ENCODE measurements at places on chromosomes 3 and 15.

DNA sequence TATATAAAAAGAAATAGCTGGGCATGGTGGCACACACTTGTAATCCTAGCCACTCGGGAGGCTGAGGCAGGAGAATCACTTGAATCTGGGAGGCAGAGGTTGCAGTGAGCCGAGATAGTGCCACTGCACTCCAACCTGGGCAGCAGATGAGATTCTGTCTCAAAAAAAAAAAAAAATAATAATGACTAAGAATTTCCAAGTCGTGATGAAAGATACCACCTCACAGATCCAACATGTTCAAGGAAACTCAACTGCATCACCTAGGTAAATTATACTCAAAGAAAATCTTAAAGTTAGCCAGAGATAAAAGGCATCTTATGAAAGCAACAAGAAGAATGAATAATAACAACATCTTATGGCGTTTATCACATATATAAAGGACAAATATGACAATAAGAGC is 50.1 kb downstream of the DOCK3 start:
- DNase-seq = no peak

- DNase-seq = no peak
Observed at GRCh38 chr3:14113965-14114635, 10.6 kb downstream of the CHCHD4 start.

GRCh38 chr15:48360841-48361240 is 29.6 kb downstream of the DUT start:
- no peak for DNase-seq

DNA sequence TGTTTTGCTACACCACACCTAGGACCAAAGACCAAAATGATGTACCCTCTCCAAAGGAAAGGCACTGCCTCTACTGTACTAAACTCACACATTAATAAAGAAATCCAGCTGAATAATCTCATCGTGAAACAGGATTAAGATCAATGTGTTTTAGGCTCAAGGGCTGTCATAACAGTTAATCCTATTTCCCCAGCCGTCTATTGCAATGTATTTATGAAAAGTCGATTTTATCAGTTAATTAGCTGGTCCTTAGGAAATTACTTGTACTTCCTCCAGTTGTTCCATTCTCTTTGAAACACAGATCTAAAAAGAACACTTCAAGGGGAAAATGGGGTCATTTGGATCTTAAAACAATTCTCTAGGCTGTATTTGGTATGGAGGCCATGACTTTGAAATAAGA is 8.5 kb downstream of the ETV5 start:
- no peak for DNase-seq

DNA sequence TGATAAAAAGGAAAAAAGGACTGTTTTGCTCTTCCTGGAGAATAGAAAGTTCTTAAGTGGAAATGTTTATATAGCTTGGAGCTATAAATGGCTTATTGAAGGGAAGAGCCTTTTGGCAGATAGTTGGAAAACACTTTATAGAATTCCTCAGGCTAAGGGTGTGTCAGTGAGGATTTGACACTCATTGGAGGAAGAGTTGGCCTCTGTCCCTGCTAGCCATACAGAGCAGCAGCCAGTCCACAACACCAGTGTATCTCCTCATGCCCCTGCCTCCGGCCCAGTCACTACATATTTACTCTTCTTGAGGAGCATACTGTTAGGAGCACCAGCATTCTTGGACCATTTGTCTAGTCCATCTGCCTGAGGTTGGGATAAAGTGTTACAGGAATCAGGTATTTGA is 36.2 kb downstream of the KLHL18 start:
- DNase-seq = no peak

GRCh38 chr3:120402257-120402656 is 48.5 kb downstream of the FSTL1 start:
- no peak for DNase-seq

DNA sequence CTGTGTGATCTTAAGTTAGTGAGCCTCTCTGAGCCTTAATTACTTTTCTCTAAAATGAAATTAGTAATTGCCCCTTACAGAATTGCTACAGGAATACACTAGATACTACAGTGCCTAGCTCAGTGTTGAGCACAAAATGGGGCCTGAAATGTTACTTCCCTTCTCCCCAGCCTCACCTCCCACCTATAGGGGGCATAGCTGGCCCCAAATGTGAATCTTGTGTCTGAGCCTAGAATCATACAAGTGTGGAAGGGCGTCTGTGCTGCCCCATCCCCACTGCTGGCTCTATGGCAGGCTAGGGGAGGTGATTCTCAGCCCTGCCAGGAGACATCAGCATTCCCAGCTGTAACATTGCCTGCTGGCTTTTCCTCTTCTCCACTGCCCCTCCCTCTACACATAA is 42.7 kb downstream of the IFT122 start:
- DNase-seq = no peak

DNA sequence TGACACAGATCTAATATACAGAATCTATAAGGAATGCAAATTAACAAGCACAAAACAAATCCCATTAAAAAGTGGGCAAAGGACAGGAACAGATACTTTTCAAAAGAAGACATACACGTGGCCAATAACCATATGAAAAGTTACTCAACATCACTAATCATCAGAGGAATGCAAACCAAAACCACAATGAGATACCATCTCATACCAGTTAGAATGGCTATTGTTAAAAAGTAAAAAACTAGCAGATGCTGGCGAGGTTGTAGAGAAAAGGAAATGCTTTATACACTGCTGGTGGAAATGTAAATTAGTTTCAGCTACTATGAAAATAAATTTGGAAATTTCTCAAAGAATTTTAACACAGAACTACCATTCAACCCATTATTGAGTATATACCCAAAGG is 50.7 kb downstream of the ADAMTS17 start:
- no peak for DNase-seq

DNA sequence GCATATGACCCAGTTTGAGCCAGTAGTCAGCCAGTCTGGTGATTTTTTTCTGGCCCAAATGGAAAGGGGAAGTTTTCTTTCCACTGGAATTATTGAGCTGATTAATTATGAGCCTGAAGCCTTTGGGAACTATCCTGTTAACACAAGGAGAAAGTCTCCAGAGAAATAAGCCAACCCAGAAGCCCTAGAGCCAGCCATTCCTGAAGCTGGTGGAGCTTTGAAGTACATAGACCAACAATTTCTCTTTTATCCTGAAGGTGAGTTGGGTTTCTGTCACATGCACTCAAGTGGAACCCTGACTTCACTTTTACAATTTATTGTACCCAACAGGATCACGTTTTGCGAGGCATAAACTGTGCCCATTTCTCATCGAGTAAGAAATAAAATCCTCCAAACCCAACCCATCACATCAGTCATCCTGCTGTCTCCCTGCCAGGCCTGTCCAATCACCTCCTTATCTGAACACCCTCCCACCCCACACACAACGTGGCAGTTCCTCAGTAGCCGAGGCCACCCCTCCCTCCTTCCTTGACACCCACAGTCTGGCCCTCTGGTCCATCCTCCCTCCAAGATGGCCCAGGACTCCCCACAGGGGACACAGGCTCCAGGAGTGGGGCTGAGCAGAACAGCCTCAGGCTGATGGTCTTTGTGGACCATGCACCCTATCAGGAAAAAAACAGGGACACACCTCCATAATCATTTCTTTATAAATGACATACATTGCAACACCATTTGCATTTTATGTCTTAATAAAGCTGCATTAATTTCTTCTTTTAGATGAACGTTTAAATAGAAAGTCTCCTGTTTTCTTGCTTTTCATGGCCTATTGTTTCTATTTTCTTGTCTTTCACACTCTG is 55.7 kb upstream of the GATA2 start:
- no peak for DNase-seq

DNA sequence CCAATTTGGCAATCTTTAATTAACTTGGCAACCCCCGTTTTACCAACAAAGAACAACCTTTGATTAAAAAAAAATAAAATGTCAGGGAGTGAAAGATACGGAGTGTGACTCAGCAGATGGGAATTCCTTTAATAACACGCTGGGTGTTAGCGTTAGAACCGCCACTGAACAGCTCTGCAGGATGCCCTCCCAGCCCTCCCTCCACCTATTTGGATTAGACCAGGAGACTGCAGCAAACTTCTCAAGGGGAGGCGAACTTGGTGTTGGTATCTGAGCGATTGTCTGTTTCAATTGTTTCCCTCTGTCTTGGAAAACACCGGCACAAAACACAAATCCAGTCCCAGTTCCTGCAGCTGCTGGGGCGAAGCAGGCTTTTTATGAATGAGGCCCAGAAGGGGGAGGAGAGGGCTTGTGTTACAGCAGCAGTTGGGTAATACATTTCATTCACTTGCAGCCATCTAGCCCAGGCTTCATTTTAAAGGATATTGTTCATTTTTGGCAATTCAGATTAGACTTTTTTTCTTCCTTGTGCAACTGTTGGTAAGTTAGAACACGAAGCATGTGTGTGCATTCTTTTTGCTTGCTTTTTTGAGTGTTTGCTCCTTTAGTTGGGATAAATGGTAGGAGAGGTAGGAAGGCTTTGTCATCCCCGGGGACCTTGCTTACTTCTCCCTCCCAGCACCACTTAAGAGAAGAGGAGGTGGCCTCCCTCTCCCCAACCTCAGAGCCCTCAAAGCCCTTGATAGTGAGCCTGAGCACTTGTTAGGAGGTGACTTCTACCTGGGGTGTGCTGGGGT is 152.3 kb downstream of the IGF1R start:
- DNase-seq = no peak

DNA sequence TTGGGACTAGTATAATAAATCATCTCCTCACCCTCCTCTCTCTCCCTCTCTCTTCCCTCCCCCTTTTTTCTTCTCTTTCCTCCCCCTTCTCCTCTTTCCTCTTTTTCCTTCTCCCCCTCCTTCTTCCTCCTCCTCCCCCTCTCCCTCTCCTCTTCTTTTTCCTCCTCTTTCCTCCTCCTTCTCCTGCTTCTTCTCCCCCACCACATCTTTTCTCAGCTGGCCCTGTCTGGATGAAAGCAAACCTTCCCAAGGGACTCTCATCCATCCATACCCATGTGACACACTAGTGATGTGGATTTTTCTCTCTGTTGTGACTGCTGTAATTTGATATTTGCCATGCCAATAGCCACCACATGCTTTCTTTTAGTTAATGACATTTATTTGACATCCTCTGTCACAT is 127.2 kb downstream of the EBLN2 start:
- DNase-seq = no peak

DNA sequence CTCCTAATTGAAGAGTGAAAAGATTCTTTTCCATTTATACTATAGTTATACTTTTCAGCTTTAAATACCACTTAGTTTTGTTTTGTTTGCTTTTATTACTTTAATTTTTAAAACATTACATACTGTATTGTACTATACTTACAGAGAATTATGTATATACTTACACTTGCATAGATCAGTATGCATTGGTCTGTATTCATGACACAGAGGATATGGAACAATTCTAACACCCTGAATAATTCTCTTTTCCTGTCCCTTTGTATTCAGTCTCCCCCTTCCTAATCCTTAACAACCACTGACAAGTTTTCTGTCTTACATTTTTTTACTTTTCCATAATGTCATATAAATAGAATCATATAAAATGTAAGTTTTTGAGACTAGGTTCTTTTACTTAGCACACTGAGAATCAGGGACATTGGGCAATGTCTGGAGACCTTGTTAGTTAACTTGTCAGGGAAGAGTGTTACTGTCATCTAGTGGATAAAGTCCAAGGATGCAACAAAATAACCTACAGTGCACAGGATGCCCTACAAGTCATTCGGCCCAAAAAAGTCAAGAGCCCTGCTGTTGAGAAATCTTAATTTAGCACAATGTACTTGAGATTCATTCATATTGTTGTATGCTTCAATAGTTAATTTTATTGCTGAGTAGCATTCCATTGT is 95.7 kb upstream of the MCTP2 start:
- no peak for DNase-seq

DNA sequence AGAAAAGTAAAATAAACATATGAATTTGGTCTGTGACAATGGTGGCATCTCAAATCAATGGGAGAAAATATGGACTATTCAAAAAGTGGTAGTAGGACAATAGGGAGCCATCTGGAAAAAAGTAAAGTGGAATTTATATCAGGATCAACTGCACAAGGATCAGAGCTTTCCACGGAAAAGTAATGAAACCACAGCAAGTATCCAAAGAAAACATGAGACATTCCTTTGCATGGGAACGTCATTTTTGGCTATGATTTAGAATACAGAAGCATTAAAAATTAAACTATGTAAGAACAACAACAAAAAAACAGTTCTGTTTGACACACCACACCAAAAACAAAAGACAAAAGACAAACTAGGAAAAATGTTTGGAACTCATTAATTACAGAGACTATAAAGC is 18.7 kb downstream of the CRBN start:
- DNase-seq = no peak

DNA sequence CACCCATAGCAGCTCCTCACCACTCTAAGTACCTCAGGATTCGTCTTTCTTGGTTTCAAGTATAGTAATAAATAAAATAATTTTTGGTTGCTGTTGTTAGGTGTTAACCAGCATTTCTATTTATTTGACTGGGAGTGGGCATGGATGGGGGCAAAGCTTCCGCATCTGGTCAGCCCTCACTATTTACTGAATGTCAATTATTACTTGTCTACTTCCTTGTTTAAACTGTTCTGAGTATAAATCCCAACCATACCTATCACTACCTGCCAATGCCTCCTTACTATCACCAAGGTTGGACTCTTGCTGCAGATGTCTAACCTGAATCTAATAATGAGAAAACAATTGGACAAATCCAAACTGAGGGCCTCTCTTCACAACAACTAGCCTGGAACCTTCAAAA is 41.9 kb upstream of the GK5 start:
- DNase-seq = no peak

- no peak for DNase-seq
Observed at GRCh38 chr15:91938136-91938535, 84.6 kb downstream of the SLCO3A1 start.

GRCh38 chr3:57855943-57856342 is 99.8 kb downstream of the SLMAP start:
- no peak for DNase-seq

- DNase-seq = no peak
Observed at GRCh38 chr3:85303156-85303555, 344.4 kb downstream of the CADM2 start.

GRCh38 chr15:52318729-52319500 is 23.3 kb upstream of the MYO5C start:
- DNase-seq = no peak

GRCh38 chr15:57472861-57473260 is 96.6 kb downstream of the CGNL1 start:
- DNase-seq = no peak

GRCh38 chr3:168467115-168467714 is 371.5 kb upstream of the GOLIM4 start:
- DNase-seq = no peak

DNA sequence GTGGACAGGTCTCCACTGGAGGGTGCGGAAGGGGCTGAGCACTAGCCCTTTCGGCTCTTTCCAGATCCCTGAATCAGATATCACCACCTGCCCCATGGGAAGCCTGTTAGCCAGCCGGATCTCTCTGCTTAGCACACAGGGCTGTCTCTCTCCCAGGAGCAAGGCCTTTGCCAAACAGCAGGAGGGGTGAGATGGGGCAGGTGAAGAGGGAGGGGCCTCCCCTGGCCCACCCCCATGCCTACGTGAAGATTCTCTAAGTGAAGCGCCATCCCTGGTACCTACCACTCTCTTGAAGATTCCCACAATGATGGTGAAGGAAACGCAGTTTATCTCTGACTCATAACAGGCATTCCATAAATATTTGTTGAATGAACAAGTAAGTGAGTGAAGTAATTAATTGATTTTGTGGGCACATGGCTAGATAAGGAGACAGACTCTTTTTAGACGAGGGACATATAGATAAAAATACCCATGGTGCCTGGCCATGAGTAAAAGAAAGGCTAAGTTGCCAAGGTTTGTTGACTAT is 19.6 kb upstream of the HCN4 start:
- DNase-seq = no peak
